ENCODE measurements at places on chromosomes 4 and X. TPM values are rescaled to one million over a fixed set of nuclear protein-coding genes. Genes with fewer than 3 reads are reported as not detected.

The ART3 gene
- not detected for total RNA-seq

The NWD2 gene
- total RNA-seq, result 0.33 TPM

The FRMPD4 gene
- not detected for total RNA-seq

DNA sequence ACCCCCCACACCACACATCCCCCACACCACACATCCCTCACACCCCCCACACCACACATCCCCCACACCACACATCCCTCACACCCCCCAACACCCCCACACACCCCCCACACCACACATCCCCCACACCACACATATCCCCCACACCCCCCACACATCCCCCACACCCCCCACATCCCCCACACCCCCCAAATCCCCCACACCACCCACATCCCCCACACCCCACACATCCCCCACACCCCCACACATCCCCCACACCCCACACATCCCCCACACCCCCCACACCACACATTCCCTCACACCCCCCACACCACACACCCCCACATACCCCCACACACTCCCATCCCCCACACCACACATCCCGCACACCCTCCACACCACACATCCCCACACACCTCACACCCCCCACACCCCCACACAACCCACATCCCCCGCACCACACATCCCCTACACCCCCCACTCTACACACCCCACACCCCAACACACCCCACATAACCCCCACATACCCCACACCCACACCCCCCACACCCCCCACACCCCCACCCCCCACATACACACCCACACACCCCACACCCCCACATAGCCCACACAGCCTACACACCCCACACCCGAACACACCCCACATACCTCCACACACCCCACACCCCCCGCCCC, 172.9 kb downstream of the DCLK2 start:
- no peak for DNase-seq

DNA sequence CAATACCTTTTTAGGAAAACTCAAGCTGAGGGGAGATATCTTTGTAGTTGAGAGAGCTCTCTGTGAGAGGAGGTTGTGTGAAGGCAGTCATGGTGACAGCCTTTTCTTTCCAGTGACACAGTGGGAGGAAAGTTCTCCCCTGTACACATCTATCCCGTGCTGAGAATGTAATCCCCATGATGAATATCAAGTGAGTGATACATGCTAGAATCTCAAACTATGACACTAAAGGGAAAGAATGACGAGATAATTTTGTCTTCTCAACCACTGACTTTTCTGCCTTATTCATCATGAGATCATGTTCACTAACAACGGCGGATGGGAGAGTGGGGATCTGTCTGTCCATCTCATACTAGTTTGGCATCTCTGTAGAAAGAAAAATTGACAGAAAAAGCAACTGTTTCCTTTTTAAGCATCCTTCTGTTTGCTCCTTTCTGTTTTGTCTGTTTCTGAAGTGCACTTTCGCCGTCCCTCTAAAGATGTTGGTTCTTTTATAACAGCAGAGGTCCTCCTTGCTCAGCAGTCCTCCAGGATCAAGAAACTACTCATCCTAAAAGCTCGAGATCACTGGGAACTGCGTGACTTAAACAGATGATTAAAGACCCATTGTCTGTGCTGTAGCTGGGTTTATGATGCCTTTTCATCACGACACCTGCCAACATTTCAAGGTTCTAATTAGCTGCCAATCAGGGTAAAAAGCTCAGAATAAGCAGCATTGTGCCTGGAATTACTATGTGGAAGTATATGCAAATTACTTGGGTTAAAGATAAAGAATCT, 137.6 kb downstream of the DCK start:
- DNase-seq, result no peak

The FHDC1 gene
- total RNA-seq, result 3.0 TPM

DNA sequence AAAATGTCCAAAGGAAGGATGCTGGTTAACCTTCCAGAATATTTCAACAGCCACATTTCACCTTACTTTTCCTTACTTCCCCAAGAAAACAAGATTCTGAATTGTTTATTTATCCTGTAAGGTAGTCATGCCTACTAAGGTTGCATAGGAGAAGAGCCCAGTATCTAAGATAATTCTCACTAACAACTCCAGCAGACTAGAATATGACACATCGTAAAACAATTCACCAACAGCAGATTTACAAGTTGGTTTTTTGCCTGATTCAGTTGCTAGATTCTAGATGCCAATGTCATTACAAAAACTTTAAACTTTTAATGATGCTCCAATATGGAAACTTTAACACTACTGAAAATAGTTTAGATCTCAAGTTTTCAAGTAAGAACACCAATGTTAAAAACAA, 176.4 kb downstream of the IL13RA2 start:
- DNase-seq, result no peak

The ADH1B gene
- not detected for total RNA-seq

The S100G gene
- not detected for total RNA-seq

GRCh38 chr4:62912531-62912930, 1496.7 kb downstream of the TECRL start:
- DNase-seq, result peak; percentile 28

DNA sequence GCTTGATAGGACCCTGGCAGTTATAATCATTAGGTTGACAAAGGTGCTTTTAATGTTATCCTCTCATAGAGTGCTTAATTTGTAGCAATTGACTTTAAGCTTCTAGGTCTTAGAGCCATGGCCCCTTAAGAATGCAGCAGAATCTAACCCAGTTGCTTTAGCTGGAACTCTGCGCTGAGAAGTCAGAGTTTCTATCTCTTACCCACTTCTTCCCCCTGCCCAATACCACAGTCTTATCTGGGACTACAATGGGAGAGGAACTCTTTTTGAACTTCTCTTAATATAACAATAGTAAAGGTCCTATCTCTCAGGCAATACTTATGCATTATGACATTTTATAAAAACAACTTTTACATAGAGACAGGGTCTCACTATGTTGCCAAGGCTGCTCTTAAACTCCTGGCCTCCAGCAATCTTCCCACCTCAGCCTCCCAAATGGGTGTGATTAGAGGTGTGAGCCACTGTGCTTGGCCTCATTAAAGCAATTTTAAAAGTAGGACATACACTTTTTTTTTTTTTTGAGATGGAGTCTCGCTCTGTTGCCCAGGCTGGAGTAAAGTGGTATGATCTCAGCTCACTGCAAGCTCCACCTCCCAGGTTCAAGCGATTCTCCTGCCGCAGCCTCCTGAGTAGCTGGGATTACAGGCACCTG, 1.8 kb downstream of the TLR10 start:
- no peak for DNase-seq

- no peak for DNase-seq
These were observed 95.4 kb upstream of the USP38 start for GRCh38 chr4:143089291-143089690.

- no peak for DNase-seq
These were observed 25.4 kb upstream of the AFAP1 start for GRCh38 chr4:7964890-7965662.

DNA sequence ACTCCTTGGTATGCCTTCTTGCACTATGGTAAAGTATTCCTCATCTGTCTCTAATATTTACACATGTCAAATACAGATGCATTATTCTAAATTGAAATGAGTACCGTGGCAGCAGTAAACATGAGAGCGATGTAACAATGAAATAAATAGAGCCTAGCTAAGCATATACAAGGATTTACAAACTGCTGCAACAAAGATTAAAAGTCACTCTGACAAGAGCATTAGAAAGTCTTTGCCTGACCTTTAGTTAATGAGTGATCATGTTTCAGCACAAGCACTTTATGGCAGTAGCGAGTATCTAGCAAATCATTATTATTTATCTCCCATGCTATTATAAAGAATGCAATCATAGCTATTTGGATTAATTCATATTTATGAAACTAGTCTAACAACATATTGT, 547.0 kb upstream of the NDST4 start:
- no peak for DNase-seq

- no peak for DNase-seq
These were observed 1.6 kb downstream of the SLIT2 start for GRCh38 chr4:20253283-20253734.

GRCh38 chrX:47564438-47565085, 3.6 kb downstream of the ARAF start:
- no peak for DNase-seq

DNA sequence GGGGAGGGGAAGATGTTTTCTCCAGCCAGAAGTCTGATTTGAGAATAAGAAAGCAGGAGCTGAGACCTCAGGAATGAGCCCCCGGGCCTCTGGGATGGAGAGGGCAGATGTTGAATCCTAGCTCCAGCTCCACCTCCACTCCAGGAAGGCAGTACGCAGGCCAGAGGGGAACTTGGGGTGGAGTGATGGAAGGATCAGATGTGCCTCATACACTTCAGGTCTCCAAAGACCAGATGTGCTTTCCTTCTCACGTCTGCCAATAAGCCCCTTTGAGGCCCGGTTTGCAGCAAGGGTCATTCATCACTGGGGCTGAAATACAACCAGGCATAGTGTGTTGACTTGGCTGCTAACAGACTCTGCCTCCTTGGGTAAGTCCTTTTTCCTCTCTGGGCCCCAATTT, 28.1 kb downstream of the STARD8 start:
- DNase-seq, result no peak

DNA sequence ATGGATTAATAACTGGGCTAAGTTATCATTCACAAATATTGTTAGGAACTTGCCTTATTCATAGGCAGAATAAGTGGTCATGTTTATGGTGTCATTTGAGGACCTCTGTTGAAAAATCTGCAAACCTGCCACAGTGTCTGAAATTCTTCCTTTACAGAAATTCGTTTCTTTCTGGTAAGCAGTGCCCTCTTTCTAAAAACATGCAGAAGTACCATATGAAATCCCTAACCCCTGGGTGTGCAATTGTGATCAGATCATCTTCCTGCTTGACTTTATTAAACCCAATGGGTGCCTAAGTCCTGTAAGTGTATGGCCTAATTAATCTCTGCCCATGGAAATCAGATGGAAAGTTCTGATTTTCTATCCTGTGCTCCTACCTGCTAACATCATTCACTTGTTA, 4.4 kb upstream of the HTATSF1 start:
- no peak for DNase-seq

DNA sequence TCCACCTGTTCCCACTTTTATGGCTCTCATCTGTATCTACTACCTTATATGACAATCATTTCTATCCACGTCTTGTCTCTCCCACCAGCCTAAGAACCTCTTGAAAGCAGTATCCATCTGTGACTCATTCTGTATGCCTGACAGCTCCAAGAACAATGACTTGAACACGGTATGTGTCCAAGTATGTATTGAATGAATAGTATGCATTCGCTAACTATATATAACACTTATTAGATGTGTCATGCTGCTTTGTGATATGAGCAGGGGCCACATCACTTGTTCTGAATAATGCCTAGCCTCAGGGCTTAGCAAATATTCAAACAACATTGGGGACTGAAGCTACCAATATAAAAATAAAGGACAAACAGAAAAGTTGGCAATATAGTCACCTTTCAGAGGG, 4.9 kb downstream of the OPHN1 start:
- DNase-seq, result no peak

The GAGE12H gene
- not detected for total RNA-seq

DNA sequence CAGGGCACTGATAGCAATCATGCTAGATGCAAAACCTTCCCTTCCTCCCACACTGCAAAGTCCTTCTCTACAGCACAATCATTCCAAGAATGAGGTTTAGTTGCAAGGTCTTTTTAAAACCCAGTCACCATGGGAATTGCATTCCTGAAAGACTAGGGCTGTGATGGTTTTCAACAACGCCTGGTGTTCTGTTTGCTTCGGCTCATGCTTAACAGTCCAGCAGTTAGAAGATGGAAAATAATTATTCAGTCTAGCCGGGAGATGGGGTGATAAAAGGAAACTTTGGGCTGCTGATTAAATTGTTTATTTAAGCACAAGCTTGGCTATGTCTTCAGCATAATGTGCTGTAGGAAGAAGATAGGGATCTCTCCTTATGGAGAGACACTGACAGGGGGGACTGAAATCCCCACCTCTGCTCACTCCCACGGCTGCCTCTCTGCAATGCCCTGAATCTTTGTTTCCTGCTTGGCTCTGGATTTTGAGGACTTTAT, 211.4 kb downstream of the MID1IP1 start:
- DNase-seq, result no peak

DNA sequence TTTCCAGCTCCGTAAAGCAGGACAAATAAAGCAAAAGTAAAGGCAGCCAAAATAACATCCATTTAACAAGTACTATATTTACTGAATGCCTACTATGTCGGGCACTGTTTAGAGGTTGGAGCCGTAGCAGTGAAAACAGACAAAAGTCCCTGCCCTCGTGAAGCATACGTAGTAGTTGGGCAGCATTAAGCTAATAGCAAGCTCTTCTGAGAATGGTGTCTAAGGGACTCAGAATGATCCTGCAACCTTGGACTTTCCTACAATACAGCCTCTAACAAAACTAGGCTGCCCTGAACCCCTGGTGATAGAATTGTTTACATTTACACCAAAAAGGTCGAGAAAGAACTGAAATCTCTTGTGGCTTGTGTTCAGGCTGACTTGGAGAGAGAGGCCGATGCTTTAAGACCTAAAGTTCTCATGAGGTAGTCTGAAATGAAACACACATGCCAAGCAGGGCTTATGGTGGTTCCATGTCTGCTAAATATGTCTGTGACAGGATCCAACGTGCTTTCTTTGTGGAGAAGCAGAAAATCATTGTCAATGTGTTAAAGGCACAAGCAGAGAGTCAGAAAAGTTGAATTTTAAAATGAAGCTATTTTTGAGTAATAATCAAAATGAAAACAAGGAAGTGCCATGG, 898 bp upstream of the PDGFC start:
- DNase-seq, result no peak

- DNase-seq, result peak; percentile 20
These were observed 5.6 kb downstream of the PCDH10 start for GRCh38 chr4:133154725-133155124.

GRCh38 chrX:130726661-130727060, 176.3 kb downstream of the ENOX2 start:
- DNase-seq, result no peak

DNA sequence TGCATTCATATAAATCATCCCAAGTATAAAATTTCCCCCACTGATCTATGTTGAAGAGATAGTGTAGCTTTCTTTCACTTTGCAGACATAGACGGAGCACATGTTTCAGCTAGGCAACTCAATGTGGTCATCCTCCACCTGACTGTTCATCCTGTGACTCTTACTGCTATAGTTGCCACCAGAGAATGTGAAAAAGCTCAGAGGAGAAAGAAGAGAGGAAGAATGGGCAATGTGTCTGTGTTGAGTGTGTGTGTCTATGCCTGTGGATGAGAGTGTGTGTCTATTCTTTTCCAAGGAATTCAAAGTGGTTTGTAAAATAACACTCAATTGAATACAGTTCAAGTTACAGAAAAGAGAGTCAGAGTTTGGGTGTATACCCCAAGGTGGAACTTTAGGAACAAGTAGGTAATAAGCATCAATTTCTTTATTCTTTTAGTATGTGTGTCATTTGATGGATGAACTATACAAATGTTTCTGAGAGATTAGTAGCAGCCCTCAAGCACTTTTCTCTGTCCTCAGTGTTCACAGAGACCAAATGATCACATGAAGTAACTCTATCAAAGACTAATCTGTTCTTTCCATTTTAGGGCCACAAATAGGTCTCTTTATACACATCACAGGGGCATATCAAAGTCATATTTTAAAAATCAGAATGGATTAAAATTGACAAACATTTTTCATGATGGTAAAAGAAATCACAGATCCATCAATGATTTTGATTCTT, 2.3 kb downstream of the SNCA start:
- DNase-seq, result no peak

- no peak for DNase-seq
These were observed 59.7 kb downstream of the NEIL3 start for GRCh38 chr4:177369372-177369771.

GRCh38 chrX:47633689-47634590, 4.2 kb upstream of the CFP start:
- DNase-seq, result no peak
